CD4-positive, alpha-beta memory T cell (primary cell): ENCODE measurements at places on chromosomes 16 and 17.

DNA sequence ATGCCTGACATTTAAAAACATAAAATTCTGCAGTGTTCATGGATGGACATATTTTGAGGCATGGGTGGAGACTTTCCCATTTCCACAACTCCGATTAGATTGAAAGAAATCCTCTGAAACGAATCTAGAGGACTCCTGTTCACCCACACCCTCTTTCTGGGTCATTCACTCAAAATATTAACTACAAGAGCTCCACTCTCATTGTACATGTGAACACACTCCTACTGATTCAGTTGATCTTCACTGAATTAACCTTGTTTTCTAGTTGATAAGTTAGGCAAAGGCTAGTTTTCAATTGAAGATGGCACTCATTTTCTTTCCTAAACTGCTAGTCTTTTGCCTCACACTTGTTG, 44.1 kb downstream of the GRB7 start:
- no peak for DNase-seq

DNA sequence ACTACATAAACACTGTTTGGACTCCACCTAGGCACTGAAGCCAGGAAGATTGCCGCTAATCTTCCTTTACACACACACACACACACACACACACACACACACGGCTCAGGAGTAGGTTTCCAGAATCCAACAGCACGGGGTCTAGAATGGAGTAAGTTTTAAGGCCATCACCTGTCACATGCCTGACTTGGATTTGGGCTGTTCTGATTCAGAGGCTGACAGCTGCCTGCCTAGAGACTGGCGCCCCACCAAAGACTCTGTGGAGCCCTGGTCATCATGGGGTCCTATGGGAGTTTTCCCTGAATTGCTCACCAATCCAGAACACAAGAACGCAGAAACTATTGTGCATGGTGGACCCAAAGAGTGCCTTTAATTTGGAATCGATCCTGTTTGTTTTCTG, 10.9 kb downstream of the CDRT4 start:
- DNase-seq, result no peak

DNA sequence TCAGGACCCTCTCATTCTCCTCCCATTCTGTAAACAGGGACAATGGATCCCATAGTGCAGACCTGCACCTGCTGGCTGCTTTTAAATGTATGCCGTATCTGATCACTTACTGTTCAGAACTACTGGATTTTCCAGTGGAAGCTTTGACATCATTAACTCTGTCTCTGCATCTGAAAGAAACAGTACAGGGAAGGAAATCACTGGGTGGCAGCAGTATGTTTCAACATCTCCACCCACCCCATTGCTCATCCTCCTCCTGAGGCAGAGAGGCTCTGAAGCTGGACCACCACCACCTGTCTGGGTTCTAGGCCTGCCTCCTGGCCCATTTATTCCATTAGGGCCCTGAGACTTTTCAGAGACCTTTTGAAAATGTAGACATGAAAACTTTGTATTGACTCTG, 2.6 kb downstream of the CCL15 start:
- DNase-seq, result no peak

- DNase-seq, result no peak
Observed at GRCh38 chr16:62968-63391, 9.4 kb downstream of the SNRNP25 start.

GRCh38 chr17:80742091-80742490, 197.5 kb downstream of the RPTOR start:
- DNase-seq, result no peak

DNA sequence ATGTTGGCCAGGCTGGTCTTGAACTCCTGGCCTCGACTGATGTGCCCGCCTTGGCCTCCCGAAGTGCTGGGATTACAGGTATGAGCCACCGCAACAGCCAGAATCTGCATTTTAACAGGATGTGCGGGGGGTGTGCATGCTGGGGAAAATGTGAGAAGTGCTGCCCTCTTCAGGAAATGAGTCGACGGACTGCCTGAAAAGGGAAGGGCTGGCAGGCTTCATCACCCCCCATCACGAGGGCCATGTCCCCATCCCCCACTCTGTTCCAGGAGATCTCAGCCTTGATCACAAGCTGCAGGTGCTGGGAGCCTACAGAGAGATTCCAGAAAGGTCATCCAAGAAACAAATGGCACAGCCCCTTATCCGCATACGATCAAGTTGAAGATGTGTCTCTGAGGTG, 195.3 kb upstream of the RPL38 start:
- DNase-seq, result no peak

DNA sequence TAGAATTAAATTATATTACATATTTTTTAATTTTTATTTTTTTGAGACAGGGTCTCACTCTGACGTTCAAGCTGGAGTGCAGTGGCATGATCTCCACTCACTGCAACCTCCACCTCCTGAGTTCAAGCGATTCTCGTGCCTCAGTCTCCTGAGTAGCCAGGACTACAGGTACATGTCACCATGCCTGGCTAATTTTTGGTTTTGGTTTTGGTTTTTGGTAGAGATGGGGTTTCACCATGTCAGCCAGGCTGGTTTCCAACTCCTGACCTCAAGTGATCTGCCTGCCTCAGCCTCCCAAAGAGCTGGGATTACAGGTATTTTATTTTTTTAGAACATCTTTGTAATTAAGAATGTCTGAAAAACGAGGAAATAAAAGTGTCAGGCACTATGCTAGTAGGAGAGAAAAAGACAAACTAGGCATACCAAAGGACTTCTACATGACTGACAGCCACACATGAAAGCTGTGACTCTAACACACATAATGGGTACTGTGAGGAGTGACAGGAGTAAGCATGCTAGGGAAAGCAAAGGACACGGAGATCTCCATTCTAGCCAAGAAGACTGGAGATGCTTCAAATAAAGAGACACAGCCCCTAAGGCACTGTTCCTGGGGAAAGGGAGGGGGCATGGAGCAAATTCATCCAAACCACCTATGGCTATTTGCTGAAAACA, 7.3 kb downstream of the GNA13 start:
- no peak for DNase-seq

GRCh38 chr16:87834005-87834667, 35.2 kb downstream of the SLC7A5 start:
- DNase-seq, result no peak

GRCh38 chr16:1542166-1542500, 8.7 kb downstream of the TMEM204 start:
- no peak for DNase-seq

- no peak for DNase-seq
Observed at GRCh38 chr17:79865351-79866210, 26.3 kb upstream of the CBX4 start.

GRCh38 chr17:71432378-71433315, 688.2 kb upstream of the SOX9 start:
- DNase-seq, result no peak

GRCh38 chr16:4241928-4242283, at the start of gene SRL:
Gene SRL, minus strand, starts transcription at chr16:4242080. Its CDS starts 13 bp downstream, at chr16:4242067.
- DNase-seq, result no peak

DNA sequence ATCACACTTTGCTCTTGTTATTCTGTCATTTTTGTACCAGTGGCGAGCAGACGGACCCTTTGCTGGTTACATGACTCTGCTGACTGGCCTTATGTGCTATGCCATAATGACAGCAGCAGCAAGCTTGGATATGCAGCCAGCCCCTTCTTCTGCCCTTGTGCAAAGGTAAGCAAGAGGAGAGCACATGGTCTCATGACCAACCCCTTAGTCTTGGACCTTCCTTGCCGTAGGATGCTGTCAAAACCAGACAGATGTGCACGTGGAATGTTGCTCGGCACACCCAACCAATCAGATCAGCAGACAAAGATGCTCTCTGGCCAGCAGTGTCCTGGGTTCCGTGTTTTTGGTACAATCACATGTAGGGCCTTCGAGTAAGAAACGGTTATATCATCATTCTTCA, 4.8 kb upstream of the N4BP1 start:
- no peak for DNase-seq

- DNase-seq, result no peak
Observed at GRCh38 chr16:894841-895240, 75.9 kb downstream of the LMF1 start.

DNA sequence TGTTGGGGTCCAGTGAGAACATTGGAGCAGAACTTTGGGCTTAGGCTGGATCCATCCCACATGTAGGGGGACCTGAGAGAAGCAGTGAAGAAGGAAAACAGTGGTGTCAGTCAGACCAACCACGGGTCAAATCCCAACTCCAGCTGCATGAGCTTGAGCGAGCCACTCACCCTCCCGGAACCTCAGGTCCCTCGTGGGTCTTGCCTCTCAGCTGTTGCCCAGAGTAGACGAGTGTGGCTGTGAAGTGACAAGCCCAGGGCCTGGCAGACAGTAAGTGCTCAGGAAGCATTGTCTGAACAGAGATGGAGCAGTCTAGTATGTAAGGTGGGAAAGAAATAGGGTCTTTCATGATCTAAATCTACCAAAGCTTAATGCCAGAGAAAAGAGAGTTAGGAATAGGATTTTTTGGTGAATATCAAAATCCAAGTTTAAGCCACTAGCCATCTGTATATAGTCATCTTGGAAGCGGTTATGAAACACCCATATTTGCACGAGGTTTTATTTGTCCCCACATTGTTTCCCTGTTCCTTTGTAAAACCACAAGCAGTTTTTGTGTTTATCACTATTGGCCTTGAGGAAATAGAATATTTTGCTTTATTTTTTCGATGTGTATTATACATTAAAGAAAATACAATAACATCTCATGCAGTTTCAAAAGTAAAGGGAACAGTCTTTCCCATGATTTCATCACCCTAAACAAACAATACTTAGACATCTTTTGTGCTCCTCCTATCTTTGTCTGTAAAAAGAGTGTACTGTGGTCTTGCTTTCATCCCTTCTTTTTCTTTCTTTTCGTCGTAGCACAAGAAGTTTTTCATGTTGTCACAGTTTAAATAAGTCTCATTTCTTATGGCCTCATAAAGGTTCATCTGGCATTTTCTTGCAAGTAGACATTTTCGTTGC, 112.0 kb downstream of the CLEC16A start:
- no peak for DNase-seq

- DNase-seq, result no peak
Observed at GRCh38 chr17:35892091-35893035, 12.2 kb upstream of the CCL5 start.

DNA sequence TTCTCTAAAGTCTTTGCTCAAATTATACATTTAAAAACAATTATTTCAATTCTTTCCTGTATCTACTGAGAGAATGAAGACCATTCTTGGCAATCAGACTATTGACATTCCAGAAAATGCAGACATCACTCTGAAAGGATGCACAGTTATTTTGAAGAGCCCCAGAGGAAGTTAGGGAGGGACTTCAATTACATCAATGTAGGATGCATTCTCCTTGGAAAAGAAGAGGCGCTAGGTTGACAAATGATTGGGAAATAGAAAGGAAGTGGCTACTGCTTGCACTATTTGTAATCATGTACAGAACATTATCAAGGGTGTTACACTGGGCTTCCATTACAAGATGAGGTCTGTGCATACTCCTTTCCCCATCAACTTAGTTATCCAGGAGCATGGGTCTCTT, 74.3 kb downstream of the SSH2 start:
- DNase-seq, result no peak

DNA sequence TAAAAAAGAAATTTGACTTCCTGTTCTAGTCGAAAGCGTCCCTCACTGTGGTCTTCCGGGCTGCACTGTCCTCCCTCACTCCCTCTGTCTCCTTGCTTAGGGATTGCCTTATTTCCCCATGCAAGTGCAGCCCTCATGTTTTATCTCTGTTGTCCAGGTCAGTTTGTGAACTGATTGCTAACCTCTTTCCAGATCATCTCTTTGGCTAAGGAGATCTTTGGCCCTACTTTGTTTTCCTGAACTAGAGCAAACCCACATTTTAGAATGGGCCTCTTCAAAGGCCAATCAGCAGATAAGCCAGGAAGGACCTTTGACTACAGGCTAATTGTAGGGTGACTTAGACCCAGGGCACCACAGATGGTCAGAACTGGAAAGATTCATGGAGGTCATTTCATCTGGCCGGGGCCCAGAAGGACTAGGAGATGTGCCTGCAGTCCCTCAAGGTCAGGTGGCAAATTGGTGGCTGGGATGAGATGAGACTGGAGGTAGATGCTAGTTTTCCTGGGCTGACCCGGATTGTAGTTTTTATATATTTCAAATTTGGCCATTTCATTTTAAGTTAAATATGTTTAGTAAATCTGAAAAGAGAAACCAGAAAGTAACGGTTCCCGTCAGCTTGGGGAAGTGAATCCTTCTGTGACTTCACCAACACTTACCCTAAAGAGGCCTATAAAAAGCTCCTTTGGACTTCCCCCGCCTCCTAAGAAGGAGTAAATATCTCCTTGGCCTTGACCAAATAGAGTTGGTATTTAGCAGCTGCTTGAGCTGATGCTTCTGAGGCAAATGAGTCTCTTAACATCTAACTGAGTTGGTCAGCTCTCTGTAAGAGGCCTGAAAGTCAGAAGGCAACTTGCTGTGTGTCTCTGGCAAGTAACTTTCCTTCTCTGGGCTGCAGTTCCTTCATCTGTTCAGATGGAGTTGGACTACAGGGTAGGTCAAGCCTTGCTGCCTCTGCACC, 6.2 kb upstream of the SLC25A19 start:
- DNase-seq, result no peak

DNA sequence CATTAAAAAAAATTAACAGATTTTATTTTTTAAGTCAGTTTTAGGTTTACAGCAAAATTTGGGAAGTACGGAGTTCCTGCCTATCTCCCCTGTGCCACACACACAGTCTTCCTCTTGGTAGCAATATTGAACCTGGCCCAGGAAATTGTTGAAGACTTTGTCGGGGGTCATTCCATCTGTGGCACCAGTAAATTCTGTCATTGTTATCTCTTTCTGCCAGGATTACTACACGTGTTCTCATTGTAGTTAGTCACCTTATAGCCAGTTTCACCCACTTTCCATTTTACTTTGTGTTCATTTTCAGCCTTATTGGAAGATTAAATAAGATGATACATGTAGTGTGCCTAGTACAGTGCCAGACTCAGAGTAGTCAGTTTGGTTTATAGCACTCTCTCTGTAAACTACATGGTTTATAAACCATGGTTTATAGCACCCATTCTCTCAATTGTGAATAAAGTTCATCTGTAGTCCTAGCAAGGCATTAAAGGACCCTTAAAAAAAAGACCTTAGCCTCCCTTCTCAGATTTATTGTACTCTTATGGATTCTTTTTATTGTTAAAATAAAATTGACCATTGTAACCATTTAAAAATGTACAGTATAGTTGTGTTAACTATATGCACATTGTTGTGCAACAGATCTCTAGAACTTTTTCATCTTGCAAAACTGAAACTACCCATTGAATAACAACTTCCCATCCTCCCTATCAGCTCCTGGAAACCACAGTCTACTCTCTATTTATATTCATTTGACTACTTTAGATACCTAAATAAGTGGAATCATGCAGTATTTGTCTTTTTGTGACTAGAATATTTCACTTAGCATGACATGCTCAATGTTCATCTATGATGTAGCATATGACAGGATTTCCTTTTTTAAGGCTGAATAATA, 36.1 kb downstream of the NLK start:
- DNase-seq, result no peak

DNA sequence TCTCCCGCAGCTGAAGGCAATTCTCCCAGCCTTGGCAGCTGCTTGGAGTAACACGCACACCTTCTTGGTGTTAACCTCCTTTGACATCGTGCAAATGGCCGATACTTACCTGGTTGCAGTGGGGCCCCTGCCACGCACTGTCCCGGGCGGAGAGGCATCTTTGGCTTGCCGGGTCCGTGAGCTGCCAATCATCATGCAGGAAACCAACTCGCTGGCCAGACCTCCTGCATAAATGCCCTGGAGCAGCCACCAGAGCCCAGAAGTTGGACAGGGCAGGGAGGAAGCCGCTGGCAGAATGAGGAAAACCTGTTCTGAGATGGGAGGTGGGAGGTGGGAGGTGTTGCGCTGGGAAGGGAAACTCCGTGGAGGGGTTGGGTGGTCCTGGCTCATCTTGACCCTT, 41.7 kb upstream of the CREBBP start:
- no peak for DNase-seq

GRCh38 chr16:9481747-9482730, 390.6 kb downstream of the HAPSTR1 start:
- DNase-seq, result no peak
